ENCODE measurements at places on chromosomes 7 and 10.

- no peak for DNase-seq
Measured at GRCh38 chr7:49014870-49015269, 90.5 kb downstream of the CDC14C start.

DNA sequence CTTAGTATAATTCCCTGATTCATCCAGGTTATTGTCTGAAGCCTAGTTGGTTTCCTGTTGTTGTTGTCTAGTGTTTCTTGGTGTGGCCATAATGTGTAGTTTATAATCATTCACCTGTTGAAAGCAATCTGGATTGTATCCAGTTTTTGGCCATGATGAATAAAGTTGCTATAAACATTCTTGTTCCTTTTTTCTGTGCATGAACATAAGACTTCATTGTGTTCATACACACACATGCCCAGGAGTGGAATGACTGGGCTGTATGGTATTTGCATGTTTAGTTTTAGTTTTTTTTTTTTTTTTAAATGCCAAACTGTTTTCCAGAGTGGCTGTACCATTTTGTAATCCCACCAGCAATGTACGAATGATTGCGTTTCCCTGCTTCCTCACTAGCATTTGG lies 349.8 kb downstream of the SDK1 start:
- DNase-seq, result no peak

DNA sequence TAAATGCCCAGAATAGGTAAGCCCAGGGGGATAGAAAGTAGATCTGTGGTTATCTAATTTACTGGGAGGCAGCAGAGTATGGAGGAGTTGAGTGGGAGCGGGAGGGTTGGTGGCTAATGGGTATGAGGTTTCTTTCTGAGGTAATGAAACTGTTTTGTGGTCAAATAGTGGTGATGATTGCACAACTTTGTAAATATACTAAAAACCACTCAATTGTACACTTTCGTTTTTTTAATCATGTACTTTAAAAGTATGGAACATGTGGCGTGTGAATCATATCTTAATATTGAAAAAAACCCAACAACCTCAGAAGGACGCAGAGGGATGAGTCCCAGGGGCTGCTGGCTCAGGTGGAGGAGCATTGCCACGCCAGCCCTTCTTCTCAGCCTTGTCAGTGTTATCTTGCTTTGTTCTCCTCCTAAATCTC lies 118.1 kb downstream of the WDR11 start:
- DNase-seq, result no peak

DNA sequence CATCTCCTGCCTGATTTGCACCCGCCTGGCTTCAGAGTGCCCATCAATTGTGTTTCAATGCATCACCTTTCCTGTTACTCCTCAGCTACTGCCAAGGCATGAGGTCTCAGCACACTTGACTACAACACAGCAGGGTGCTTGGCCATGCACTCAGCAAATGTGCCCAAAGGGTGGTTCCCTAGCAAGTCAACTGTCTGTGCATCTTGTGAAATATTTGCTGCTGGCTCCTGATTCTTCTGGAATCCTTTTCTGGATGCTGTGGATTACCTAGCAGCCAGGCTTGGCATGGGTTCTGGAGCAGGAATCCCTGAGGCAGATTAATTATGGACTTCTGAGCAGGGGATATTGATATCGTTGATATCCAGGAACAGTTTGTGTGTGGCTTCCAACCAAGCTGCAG lies 662.6 kb upstream of the MGMT start:
- no peak for DNase-seq

DNA sequence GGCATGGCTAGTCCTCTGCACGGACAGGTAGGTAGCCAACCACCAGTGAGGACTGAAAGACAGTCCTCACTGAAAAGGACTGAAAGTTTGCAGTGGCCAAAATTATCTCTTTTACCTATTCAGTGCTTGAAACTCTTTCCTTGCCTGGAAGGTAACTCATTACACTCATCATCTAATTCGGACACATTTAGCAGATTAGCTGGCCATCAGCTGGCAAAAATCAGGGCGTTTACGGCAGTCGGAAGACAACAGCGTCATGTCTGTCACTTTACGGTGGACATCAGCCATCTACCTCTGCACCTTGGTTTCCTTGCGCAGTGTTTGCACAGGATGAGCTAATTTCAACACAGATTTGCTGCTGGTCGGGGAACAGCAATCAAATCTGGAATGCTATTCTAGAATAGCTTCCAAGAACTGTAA lies 740 bp downstream of the ANXA7 start:
- DNase-seq, result no peak

DNA sequence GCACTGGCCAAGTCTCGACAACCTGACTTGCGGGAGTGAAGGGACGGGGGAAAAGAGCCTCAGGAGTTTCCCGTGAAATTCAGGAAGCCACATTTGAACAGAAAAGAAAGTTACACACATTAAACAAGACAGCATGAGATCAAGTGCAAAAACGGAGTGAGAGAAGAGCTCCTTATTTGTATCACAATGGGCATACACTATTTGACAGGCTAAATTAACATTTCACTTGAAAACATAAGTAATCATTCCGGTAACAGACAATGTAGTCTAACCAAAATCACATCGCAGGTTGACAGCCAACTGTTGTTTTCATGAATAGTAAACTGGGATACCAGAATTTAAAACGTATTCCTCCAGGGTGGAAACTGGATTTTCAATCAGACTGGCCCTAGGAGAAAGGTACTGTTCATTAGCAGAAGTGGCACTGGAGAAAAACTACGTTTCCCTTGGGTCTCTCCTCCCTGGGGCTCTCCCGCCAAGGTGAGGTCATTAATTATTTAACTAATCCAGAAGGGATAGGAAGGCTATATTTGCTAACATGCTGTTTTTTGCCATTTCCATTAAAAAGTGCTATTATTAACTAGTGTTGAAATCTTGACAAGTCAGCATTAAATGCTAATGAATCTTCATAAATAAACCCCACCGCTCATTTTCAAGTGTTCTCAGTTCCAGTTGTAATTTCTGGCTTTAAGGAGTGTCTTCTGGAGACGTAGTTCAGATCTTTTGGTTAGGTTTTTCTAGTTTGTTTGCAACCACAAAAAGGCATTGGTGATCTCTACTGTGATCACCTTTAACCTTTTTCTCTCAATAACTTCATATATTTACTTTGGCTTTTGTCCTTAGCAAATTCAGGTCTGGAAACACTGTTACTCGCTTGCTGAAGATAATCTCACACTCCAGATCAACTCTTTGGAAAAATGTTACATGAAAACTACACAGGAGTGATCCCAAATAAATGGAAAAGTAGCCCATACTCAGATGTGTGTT lies 25.1 kb downstream of the RHEB start:
- no peak for DNase-seq

DNA sequence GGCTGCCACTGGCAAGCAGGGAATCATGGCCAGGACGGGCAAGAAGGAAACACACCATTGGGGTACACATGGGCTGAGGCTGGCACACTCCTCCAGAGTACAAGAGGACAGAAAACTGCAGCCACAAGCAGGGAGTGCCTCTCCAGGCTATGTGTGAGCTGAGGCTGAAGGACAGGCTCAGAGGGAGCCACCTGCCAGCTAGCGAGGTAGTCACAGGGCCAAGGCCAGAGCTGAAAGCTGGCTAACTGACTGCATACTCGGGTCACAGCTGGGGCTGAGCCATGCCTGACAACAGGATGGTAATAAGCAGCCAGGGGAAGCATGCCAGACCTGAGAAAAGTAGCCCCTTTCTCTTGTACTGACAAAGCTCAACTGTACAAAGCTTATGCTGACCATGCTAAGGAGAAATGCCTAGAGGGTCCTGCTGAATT lies 52.0 kb downstream of the KIF5B start:
- DNase-seq, result no peak

DNA sequence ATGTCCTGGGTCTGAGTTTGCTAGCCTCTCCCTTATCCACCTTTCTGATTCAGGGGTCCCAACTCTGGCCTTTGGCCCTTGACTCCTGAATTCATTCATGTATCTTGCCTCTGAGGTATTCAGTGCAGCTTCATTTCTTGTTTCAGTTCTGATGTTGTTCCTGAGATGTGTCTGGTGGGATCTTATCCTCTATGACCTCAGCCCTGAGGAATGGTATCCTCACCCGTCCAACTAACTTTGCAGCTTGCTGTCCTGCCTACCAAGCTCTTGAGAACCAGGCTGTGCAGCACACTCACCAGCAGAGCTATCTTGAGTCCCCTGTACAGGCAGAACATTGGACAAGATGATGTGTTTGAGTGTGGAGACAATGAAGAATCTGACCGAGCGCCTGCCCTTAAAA lies 13.8 kb downstream of the SUFU start:
- no peak for DNase-seq

DNA sequence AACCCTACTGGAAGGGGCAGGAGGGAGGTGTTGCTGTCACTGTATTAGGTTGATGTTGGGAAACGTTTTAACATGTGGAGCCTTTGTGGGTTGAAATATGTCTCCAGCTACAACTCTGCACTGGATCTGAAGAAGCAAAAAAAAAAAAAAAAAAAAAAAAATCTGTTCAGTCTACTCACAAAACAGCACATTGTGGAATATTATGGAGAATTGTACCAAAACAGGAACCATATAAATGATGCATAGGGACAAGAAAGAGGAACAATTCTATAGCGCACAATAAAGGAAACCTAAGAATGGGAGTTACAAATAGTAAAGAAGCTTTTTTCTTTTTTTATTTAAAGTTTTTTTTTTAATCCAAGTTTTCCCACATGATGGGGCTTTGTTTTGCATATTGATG lies 63.8 kb downstream of the CCSER2 start:
- DNase-seq, result no peak

GRCh38 chr10:132016514-132016913 lies 34.8 kb upstream of the BNIP3 start:
- no peak for DNase-seq

GRCh38 chr10:89805599-89806013 lies 104.2 kb downstream of the KIF20B start:
- DNase-seq, result peak; percentile 37

All from stimulated activated CD4-positive, alpha-beta T cell treated with anti-CD3 and anti-CD28 coated beads, Interleukin-12 subunit alpha, Interleukin-12 subunit beta, amount 100 ng/mL, for 24 hours (primary cell).